CD4-positive, alpha-beta T cell treated with Interleukin-4 for 1 hour (primary cell): ENCODE measurements at places on chromosomes 16 and 17.

DNA sequence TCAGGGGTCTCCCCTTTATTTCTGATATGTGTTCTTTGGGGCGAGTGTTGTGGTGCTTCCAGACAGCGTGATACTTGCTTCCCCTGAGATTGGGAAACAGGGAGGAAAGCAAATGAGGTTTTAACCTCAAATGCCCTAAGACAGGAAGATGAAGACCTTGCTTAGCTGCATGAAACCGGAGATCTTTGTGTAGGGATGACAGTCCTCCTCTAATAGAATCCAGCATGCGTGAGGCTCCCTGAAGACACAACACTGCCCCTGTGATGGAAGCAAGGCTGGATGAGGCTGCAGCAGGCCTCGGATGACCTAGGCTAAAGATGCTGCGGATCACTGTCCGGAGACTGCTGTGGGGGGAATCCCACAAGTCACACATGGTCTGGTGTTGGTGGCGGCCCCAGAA lies 491.0 kb downstream of the CDH13 start:
- no peak for DNase-seq

GRCh38 chr17:82011617-82012187 lies 11.0 kb downstream of the CENPX start:
- DNase-seq, result no peak

DNA sequence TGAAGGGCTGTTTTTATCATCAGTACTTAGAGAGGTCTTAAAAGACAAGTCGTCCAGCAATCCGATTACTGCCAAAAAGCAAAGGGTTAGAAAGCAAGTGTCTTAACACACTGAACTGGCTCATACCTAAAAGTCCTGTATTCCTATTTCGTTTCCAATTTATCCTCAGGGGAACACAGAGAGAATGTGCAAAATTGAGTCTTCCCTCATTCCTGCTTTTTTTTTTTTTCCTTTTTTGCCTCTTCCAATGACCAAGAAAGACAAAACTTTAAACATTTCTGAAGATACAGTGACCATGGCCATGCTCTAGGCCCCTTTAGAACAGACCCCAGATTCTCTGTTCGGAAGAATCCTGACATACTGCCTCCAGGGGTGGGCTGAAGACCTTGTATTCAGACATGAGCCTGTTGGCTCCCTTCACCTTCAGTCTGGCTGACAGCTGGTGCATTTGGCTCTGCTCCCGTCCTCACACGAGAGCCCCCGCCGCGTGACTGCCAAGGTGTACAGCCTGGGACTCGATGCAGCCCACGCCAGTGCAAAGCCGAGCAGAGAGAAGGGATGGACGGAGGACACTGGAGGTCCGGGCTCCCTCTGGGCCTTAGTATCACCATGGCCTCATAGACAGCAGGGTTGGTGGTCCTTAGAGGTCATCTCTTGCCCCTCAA lies 47.0 kb downstream of the COTL1 start:
- DNase-seq, result no peak

DNA sequence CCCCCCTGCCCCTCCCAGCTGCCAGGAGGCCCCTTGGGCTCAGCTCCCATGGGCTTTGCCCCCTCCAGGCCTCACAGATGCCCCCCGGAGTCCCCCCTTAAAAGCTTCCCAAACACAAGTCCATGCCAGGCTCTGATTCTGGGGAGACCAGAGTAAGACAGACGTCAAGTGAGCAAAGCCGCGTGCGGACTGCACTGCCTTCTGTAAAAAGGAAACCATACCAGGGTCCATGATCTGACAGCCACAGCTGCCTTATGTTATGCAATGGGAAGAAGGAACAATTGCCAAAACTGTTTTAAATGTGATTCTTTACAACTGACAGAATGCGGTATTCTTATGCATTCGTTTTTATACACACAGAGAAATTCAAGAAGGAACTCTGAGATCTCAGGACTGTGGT lies 17.9 kb upstream of the HEXD start:
- DNase-seq, result no peak

DNA sequence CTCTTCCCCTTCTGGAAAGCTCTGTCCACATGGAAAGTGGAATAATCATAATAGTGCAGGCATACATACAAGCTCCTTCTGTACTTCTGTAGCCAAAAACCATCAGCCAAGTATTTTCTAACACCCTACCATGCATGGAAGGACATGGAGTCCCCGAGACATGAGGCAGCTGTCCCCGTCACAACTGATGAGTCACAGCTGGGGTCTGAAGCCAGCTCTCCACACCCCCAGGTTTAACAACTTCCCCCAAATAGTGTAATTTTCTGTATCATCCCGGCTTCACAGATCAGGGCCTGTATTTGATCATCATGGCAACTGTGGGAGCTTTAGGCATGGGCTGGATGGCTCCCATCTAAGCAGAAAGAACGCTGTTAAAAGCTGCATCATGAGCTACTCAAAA lies 16.6 kb downstream of the C16orf96 start:
- DNase-seq, result no peak

GRCh38 chr17:44120851-44121605 lies 2.4 kb downstream of the HDAC5 start:
- DNase-seq, result no peak

GRCh38 chr17:74276541-74277009 lies 2.5 kb downstream of the DNAI2 start:
- DNase-seq, result no peak

DNA sequence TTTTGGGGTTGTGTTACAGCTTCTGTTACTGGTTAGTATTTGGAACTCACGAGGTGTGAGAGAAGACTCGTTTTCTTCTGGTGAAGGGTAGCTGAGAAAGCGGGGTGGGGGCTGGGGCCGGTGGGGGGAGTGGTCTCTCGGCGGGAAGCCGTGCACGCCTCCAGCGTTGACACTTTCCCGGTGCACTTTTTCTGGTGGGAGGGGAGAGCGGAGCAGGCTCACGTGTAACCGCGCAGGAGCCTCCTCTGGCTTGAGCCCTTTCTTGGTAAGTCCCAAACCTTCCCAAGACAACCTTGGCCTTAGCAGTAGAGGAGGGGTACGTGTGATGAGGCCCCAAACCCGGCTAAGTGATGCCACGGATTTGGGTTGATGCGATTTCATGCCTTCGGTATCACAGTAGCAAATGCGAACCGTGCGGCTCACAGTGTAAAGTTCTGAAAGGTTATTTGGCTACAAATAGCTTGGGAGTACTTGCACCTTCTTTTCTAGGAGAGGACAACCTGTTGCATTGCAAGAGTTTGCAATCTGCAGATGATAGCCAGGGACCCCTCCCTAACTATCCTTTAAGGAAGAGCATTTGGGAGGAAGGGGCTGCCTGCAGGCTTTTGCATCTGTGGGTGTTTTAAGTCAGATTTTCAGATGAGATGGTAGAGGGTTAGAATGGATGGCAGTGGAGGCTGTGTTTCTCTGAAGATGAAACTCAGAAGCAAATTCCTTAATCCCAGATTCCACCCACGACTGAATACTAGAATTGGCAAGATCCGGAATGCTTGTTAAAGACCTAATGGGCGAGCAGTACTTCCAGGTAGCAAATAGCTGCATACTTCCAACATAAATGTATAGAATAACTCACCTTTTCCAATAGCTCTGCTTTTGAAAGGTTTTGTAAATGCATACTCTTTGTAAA lies 1.5 kb downstream of the HLF start:
- peak; percentile 19 for DNase-seq

DNA sequence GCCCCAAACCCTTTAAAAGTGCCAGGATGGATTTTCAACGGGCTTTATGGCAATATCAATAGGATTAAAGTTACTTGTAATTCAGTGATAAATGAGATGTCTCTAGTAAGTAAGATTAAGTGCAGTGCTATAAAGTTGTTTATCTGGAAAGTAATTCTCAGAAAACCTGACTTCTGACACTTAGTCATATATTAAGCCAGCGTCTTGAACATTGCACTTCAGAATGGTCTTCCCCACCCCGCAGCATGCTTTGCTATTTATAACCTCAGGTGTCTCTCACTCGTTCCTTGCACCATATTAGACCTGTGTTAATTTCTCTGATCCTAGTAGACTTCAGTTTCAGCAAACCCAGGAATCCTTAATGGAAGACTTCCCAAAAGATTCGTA lies 2.1 kb upstream of the MAF start:
- peak; percentile 34 for DNase-seq

DNA sequence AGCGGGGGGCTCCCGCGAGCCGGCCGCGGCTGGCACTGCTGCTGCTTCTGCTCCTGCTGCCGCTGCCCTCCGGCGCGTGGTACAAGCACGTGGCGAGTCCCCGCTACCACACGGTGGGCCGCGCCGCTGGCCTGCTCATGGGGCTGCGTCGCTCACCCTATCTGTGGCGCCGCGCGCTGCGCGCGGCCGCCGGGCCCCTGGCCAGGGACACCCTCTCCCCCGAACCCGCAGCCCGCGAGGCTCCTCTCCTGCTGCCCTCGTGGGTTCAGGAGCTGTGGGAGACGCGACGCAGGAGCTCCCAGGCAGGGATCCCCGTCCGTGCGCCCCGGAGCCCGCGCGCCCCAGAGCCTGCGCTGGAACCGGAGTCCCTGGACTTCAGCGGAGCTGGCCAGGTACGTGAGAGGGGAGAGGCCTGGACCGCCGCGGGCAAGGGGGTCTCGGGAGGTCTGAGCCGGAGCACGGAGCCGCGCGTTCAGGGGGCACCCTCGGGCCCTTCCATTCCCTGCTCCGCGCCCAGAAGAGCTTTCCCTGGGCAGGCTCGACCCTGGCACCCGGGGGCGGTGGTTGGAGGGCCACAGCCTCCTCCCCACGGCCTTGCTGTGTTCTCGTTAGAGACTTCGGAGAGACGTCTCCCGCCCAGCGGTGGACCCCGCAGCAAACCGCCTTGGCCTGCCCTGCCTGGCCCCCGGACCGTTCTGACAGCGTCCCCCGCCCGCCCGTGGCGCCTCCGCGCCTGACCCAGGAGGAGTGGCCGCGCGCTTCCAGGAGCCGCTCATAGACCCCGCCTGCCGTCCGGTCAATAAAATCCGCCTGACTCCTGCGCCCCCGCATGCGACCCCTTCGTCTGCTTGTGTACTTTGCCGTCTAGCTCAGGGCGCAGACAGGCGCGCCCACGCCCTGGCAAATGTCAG lies 591 bp downstream of the NPW start:
- DNase-seq, result no peak

GRCh38 chr16:21277927-21278706 lies at the start of gene CRYM:
Gene CRYM, minus strand, starts transcription at chr16:21278290. Its CDS starts 39 bp downstream, at chr16:21278251.
- DNase-seq, result no peak

GRCh38 chr17:61397086-61397842 lies 2.4 kb upstream of the TBX2 start:
- no peak for DNase-seq

DNA sequence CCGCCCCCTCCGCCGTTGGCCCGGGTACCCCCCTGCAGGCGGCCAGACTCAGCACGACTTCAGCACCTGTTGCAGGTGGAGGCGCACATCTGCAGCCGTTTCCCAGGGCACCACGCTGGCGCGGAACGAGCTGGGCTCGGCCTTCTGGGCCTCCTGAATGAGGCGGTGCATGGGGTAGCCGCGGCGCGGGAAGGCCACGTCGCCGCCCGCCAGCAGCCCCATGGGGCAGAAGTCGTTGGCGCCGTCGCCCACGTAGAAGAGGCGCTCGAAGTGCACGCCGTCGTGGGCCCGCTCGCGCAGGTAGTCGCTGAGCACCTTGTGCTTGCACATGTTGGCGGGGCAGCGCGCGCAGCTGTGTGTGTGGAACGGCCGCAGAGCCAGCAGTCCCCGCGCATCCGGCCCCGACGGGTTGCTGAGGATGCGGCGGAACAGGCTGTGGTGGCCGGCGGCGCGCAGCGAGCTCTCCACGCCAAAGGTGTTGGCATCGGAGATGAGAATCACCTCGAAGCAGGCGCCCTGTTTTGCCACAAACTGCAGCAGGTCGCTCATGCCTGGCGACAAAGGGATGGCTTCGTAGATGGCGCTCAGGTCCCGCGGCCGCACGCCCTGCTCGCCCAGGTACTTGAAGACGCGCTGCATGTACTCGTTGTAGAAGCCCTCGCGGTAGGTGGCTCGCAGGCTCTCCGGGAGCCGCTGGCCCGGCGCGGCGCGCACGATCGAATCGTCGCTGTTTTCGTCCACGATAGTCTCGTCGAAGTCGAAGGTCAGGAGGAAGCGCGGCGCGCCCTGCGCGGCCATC lies 6.2 kb downstream of the PHOSPHO1 start:
- peak; percentile 35 for DNase-seq

DNA sequence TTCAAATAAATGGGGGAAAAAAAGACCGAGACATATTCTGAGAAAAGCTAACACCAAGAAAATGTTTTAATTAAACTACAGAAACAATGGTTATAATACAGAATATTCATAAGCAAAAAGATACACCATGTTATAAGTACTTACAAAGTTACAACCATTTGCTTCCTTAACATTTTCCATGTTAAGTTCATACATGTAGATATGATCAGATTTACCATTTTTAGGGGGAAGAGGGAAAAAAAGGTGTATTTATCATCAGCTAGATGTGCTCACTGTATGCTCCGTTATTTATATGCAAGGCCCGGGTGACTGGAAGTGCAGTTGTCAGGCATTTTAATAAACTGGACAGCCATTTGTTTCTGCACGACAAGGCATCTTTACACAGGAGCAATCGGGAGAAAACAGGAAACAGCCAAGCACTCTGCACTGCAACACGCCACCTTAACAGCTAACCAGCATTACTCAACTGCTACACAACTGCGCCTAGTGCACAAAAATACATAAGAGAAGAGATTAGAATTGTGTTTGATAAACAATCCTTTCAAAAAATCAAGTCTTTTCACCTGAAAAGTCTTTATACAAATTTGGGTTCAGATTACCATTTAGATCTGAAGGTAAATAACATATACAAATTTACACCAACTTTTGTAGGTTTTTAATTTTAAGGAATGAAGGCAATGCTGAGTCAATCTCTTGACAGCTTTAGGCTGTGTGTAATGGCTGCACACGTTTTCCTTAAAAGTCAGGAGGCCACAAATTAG lies 2.9 kb downstream of the SRSF2 start:
- peak; percentile 32 for DNase-seq

- DNase-seq, result no peak
Observed at GRCh38 chr17:74234486-74234885, 21.1 kb downstream of the TTYH2 start.

GRCh38 chr16:68772871-68773270 lies 35.8 kb downstream of the CDH1 start:
- no peak for DNase-seq

- DNase-seq, result no peak
Observed at GRCh38 chr17:9522074-9522473, 53.5 kb downstream of the STX8 start.

GRCh38 chr17:48734333-48735061 lies 5.9 kb upstream of the HOXB13 start:
- DNase-seq, result no peak

- no peak for DNase-seq
Observed at GRCh38 chr16:19463468-19464315, 46.0 kb downstream of the TMC5 start.
